HTR-8/SVneo (cell line): ENCODE measurements at places on chromosomes 1 and 21.

DNA sequence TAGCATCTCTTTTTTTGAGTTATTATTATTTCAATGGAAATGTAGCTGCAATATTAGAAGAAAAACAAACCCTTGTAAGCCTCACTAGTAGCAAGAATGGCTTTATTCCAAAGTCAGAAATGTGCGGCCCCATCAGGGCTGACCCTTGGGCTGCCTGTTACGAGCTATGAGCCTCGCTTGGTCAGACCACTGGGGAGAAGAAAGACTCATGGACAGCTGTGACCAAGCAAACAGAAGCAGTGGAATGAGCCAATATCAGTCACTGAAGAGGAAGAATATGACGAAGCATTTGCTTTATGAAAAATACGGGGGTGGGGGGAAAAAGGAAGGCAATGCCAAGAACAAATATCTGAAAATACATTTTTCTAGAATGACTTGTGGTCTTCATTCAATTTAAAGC, 504.5 kb downstream of the LMO4 start:
- no peak for DNase-seq

GRCh38 chr1:225415967-225416745, 11.7 kb downstream of the LBR start:
- no peak for DNase-seq

- DNase-seq = no peak
Measured at GRCh38 chr1:13808729-13809131, 108.7 kb downstream of the PRDM2 start.

- no peak for DNase-seq
Measured at GRCh38 chr1:241250465-241250864, 106.5 kb downstream of the RGS7 start.

DNA sequence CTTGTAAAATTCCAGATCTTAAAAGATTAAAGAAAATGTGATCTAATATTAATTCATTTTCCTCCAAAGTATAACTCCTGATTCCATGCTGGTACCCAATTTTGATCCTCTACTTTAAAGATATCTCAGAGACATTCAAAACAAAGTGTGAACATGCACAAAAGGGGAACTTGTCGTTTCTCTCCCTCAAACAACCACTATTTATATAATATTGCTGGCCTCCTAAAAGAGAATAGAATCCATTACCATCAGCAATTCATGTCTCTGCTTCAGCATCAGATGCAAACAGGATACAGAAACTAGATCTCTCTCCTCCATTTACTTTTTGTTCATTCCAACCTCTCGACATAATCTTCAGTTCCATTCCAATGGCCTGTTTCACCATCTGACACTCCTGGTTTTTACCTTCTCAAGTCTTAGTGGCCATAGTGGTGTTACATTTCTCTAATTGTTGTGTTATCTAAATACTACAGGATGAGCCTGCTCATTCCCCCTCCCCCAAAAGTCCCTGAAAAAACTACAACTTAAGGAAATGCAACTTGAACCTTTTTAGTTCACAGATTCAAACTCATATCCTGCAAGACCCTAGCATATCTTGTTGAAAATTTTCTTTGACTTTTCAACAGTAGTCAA, 4.1 kb downstream of the NRIP1 start:
- no peak for DNase-seq

GRCh38 chr1:248790456-248790855, 34.9 kb upstream of the LYPD8 start:
- DNase-seq = no peak

DNA sequence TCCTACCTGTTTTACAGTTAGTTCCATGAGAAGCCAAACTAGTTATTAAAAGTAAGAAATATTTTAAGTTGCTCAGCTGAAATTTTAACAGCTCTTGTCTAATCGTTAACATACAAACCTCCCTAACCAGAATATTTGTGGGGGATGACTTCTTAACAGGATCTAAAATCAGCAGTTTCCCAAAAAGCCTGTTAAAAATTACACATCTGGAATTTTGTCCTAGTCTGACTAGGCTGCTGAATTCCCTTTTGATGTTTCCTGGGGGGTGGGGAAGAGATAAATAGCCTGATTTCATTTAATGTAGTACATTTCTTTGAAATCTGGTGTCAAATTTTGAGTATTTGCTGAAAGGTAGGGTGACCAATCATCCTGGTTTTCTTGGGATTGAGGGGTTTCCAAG, 78.8 kb upstream of the ARHGAP29 start:
- no peak for DNase-seq

DNA sequence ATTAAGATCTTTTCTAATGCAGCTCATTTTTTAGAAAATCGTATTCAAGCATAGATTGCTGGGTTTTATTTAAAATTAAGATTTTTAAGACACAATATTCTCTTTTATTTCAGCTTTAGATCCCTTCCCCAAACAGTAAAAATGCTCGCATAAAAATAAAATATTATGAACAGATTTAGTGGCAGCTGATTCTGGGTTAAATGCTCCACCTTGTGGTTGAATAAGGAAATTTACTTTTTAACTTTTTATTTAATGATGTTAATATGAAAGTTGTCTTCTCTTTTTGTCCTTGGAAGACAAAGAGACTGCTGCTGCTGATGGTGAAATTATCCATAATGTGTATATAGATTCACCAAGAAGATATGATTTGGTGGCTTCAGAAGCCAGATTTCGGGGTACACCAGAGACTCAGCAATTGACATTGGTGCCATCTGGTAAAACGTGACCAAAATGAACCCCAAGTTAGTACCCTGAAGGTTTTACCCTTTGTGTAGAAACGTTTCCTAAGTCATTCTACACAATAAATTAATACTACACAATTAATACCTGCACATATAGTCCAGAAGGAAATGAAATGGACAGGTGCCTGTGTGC, 128.0 kb downstream of the ADAMTS1 start:
- DNase-seq = peak; percentile 9

GRCh38 chr21:33290441-33290840, 24.3 kb downstream of the IL10RB start:
- no peak for DNase-seq

GRCh38 chr1:116426401-116426800, 53.4 kb downstream of the ATP1A1 start:
- DNase-seq = no peak
